ENCODE measurements at places on chromosomes 4 and X. TPM values are rescaled to one million over a fixed set of nuclear protein-coding genes. Genes with fewer than 3 reads are reported as not detected.
A peak's percentile ranks its signal among the peaks of the same experiment; 100 is the strongest.

DNA sequence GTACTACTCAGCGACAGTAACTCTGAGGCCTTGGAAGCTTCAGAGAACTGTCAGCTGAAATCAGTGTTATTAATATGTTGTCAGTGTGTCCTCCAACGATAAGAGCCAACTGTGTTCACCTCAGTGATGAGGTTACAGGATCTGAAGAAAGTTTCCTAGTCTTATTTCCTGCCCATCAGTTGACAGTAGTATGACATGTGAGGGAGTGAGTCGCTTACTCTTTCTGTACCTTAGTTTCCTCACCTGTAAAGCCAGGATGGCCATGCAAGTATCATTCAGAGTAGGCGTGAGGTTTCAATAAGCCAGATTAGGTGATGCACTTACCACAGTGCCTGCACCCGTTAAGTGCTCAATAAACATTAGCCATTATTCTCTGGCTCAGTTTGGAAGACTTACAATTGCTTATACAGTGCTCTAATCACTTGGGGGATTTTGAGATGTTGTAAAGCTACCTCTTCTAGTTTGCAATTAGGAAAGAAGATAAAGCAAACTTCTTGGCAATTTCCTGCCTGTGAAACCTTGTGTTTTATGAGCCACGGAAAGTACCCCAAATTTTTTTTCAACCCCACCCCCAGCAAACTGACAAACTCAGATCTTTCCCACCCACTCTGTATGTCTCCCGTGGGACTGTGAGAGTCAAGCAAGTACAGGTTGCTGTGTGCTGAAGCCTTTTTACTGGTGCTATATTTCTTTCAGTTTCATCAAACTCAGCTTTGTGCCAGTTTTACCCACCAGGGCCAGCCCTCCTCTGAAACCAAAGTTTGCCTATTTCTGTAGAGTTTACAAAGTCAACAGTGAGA is 62.2 kb downstream of the ANXA3 start:
- DNase-seq, result no peak

- DNase-seq, result no peak
These were observed 2301.3 kb upstream of the TENM3 start for GRCh38 chr4:179941911-179942310.

- DNase-seq, result no peak
These were observed 1.6 kb downstream of the FAM13A start for GRCh38 chr4:89055157-89056080.

DNA sequence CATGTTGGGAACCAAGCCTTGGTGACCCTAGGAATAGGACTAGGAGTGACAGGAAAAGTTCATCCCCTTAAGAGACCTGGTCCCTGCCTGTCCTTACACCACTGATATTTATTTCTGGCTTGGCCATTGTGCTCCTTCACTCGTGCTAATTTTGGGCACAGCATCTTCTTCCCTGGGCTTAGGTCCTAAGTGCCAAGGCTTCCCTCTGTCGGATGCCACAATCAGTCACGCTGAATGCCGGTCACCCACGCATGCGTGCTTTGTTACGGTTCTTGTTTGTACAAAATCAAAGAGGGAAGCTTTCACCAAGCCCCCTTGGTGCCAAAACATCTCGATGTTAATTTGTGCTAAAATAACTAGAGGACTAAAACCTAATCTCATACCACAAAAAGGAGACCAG is 17.4 kb upstream of the MAP3K15 start:
- no peak for DNase-seq

DNA sequence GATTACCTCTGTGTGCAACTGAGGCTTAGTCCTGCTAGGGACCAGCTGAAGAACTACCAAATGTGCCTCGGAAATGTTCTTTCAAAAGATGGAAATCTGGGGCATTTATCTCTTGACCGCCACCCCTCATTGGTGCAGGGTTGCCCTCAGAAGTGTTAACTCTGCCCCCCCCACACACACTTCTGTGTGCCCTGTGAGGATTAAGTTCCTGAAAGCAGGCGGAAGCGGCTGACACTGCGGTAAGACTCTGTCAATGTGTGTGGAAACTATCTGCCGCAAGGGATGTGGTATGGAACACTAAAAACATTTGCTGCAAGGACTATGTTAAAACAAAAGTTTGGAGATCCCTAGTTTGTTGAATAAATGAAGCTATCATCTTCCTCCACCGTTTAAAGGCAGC is 106.9 kb upstream of the NDP start:
- no peak for DNase-seq

GRCh38 chr4:54445866-54446265 is 211.9 kb upstream of the KIT start:
- no peak for DNase-seq

DNA sequence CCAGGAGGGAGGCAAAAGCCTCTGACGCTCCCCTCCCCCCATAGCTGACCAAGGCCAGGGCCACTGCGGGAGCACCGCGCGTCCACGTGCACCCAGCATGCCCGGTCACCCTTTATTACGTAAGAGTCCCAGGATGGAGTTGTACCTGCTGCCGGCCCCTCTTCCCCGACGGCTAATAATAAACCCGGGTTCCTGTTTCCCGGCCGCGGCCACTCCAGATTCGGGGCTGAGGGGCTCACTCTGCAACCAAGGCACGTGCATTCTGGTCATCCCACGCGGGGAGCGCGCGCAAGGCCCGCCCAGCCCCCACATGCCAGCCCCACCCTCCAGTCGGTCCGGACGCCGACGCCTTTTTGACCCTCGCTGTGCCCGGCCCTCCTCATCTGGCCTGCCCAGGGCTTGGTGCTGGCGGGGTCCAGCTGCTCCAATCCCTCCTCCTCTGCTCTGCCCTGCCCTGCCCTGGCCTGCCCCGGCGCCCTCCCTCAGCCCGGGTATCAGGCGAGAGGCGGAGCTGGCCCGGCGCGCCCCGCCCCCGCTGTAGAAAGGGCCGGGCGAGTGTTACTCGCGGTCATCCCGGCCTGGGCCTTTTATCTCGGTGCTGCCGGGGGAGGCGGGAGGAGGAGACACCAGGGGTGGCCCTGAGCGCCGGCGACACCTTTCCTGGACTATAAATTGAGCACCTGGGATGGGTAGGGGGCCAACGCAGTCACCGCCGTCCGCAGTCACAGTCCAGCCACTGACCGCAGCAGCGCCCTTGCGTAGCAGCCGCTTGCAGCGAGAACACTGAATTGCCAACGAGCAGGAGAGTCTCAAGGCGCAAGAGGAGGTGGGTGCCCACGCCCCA is 2.6 kb downstream of the MID1IP1 start:
- peak; percentile 90 for DNase-seq

DNA sequence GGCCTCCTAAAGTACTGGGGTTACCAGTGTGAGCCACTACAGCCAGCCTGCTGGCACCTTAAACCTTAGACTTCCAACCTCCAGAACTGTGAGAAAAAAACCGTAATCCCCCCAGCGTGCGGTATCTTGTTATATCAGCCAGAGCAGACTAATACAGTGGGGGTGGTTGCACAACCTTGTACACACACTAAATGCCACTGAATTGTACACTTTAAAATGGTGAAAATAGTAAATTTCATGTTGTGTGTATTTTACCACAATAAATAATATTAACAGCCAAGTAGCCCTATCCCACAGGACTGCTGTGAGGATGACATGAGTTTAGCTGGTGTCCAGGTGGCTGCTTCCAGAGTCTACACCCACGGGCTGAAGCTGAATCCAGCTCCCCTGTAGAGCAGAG is 38.8 kb downstream of the ZBTB49 start:
- DNase-seq, result no peak

GRCh38 chr4:80035336-80035735 is 37.7 kb downstream of the ANTXR2 start:
- DNase-seq, result no peak

DNA sequence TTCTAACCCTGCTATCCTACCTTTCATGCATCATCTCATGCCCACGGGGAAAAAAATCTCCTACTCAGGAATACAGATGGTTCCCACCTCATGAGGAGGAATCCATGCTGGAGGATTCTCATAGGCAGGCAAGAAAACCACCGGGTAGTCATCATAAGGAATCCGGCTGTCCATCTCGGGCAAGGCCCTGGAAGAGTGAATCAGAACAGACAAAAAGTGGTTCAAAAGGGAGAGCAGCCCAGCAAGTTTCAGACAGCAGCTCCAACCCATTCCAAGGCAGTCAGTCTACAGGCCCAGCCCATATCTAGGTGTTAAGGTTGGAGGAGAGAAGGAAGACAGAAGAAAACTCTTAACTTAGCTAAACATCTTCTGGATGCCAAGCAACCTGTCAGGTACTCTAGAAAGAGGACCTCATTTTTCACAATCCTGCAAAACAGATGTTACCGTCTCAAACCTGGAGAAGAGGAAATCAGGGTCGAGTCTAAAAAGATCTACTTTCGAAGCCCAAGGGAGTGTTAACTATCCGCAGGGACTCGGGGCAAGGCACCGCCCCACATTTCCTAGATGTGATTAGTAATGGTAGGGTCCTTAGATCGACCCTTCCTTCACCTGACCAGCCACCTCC is 447 bp downstream of the PDZD11 start:
- no peak for DNase-seq

GRCh38 chr4:4771160-4771559 is 88.3 kb upstream of the MSX1 start:
- DNase-seq, result no peak

GRCh38 chr4:16484711-16485110 is 258.4 kb upstream of the TAPT1 start:
- DNase-seq, result no peak

- DNase-seq, result no peak
These were observed 49.4 kb downstream of the ANXA3 start for GRCh38 chr4:78601013-78601412.

DNA sequence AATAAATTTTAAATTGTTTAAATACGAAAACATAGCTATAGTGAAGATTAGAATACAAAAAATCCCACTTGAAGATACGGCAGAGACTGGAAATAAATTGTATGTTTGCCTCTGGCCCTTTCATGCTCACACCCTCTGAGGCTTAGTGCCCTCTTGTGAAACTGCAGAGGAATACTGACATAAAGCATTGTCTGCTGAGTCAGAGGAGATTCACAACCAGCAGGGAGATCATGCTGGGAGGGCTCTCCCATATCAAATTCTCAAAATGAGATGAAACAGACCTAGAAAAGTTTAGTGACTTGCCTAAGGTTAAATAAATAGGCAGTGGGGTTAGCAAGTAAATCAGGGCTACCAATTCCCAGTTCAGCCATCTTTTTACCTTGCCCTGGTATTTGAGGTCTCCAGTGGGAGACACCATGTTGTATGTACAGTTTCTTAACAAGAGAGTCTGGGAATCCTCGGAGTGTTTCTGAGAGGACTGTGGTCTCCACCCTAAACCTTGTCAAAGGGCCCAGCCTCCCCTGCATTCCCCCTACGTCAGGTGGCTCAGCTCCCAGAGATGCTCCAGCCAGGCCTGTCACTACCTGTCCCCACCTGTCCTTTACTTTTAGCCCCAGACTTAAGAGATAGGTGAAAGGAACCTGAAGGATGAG is 581.4 kb upstream of the DIPK2B start:
- no peak for DNase-seq

DNA sequence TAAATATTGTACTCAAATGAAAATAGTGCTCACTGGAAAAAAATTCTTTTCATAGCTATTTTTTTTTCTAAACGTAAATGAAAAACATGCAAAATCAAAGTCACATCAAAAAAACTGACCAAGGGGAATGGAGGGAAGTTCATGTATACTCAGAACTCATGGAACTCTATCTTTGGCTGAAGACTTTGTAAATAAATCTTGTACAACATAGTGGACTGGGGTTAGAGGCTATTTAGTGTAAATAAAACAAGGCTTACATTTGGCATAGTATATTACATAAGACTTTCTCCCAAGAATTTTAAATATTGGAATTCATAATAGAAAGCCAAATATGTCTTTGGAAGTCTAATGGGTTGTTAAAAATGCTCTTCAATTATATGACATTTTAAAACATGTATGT is 59.8 kb upstream of the PDE5A start:
- no peak for DNase-seq

DNA sequence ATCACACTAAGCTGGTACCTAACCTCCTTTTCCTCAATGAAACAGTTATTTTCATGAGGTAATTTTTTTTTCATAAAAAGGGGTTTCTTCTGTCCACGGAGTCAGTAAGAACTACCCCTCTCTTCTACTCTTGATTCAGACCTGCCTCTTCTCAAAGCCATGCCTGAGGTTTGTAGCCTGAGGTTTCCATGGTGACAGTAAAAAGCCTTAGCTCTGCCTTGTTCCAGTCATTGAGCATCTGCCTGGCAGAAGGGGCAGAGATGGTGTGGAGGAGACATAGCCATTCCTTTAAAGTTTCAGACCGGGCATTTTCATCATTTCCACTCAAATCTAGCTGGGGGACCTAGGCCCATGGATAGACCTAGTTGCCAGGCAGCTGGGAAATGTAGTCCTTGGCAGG is 135.5 kb downstream of the REPS2 start:
- DNase-seq, result no peak

DNA sequence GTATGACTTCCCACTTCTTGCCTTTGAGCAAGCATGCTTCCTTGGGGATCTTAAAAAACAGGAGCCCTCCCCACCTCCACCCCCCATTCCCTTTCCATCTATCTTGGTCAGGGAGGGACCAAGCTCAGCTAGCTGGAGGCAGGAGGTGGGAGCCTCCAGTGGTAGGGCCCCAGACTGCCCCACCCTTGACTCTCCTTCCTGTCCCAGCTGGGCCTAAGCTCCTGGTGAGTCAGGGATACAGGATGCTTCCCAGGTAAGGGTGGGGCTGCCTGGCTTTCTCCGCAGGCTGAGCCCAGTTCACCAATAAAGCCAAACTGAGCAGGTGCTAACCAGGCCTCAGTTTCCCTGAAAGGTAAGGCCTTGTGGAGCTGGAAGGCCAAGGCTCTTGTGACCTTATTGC is 15.2 kb downstream of the EFNB1 start:
- no peak for DNase-seq

GRCh38 chr4:40455340-40455902 is 120.3 kb downstream of the CHRNA9 start:
- no peak for DNase-seq

DNA sequence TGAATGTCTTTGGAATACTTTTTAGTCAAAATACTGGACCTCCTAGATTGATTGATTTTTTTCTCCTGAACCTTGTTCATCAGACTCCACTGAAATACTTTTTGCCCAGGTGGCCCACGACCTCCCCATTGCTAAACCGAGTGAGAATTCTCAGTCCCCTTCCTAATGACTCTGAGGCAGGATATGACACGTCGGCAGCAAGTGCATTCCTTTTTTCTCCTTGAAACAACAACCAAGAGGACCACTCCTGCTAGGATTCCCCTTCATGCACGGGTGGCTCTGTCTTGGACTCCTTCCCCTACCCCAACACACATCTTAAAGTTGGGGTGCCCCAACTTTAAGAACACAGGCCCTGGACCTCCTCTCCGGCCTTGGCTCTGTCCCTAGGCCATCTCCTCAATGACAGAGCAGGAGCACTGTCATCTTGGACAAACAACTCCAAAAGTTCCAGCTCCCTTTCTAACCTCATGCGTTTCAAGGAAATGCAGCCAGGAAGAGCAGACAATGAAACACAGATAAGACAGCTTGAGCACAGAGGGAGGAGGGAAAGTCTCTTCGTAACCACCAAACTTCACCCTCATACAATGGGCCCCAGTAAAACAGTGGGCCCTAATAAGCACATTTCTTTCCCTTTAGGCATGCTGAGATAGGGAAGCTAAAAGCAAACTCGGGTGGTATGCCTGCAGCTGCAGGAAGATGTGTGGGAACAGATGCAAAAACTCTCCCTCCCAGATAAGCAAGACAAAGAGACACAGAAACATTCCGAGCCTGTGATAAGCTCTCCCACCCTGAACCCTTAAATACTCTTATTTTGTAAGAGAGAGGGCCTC is 33.9 kb downstream of the ZBTB49 start:
- peak; percentile 19 for DNase-seq

P2RY4 gene
- total RNA-seq, result 0.91 TPM

ZNF185 gene
- total RNA-seq, result 8.0 TPM

BMP3 gene
- 0.19 TPM for total RNA-seq

REELD1 gene
- total RNA-seq, result 0.29 TPM

SPIN2A gene
- 1.5 TPM for total RNA-seq

GAGE2A gene
- not detected for total RNA-seq

All from aorta (tissue), 5 donors.